ENCODE measurements at places on chromosomes 4 and X.

DNA sequence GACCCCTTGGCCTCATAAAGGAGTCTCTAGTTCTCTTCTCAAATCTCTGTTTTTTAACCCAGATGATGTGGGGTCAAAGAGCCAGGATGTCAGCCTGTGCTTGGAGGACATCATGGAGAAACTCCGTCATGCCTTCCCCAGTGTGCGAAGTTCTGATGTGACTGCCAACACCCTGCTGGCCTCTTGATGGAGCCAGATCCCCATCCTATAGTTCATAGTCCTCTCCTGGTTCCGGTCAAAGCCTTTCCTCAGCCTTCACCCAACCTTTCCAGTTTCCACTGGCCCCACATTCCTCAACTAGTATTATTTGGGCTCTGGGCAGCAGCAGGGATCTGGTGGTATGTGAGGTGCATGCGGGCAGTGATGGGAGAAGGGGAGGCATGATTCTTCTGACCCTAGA, 30.7 kb downstream of the TAF7L start:
- no peak for DNase-seq

DNA sequence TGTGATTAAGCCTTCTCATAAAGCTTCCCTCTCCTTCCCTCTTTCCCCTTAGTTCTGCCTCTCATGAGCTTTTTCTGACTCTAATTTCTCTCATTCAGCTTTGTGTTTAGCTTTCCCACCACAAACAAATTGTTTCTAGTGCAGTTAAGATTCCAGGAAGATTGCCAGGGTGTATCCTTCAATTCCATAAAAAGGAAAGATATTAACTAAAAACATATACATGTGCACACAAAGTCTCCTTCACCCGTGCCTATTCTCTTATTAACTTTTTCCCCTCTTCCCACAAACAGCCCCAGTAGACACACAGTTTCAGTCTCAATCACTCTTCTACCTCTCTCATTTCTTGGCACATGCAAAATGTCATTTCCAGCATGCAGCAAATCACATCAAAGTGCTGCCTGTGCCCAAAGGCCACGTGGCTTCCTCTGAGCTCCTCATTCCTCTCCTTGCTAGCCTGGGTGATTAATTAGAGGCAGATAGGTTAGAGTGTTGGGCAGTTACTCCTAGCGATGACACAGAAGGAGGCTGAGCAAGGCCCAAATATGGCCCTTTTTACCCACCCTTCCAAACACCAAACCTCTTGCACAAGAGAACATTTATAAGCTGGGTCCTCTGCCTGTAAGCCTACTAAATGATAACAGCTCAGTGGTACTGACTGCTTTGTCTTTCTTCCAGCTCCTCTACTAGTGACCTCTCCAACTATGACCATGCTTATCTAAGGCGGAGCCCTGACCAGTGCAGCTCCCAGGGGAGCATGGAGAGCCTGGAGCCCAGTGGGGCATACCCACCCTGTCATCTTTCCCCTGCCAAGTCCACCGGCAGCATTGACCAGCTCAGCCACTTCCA, 159.6 kb downstream of the SOWAHB start:
- peak; percentile 98 for DNase-seq

- DNase-seq = no peak
These were observed 87.2 kb downstream of the SH3RF1 start for GRCh38 chr4:169183581-169183980.

DNA sequence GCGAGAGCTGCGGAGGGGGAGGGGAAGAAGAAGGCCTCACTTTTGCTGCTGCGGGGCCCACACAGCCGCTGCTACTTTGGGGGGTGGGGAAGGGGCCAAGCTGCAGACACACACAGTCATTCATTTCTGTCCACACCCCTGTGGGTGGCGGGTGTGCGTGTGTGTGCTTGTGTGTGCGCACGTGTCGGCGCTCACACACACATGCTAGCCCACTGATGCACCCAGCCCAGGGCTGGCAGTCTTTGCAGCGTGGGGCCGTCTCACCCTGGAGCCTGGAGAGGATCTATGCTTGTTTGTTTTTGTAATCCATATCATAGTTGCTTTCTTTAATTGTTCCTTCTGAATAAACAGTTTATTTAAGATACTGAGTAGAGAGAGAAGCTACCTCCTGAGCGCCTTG, 4.0 kb downstream of the DUSP9 start:
- DNase-seq = no peak

DNA sequence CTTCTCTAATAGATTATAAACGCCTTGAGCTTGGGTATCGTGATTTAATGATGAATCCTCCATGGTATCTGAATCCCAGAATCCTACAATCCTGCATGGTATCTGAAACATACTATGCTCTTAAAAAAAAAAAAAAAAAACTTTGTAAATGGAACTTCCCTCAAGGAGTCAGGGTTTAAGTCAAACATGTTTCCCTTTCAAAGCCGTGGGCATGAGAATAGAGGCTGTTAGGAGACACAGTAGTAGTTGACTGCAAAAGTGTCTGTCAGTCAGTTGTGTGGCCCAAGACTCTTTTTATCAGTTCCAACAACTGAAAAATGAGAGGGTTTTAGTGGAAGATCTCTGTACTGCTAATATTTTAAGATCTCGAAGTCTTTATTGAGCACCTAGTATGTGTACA, 2.4 kb upstream of the HS3ST1 start:
- no peak for DNase-seq

DNA sequence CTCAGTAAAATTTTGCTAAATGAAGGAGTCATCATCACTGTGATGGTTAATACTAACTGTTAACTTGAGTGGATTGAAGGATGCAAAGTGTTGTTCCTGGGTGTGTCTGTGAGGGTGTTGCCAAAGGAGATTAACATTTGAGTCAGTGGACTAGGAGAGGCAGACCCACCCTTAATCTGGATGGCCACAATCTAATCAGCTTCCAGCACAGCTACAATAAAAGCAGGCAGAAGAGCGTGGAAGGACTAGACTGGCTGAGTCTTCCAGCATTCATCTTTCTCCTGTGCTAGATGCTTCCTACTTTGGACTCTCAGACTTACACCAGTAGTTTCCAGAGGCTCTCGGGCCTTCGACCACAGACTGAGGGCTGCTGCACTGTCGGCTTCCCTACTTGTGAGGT, 21.3 kb upstream of the WDR44 start:
- no peak for DNase-seq

- DNase-seq = no peak
These were observed 134.2 kb downstream of the PTTG2 start for GRCh38 chr4:38094419-38094818.

DNA sequence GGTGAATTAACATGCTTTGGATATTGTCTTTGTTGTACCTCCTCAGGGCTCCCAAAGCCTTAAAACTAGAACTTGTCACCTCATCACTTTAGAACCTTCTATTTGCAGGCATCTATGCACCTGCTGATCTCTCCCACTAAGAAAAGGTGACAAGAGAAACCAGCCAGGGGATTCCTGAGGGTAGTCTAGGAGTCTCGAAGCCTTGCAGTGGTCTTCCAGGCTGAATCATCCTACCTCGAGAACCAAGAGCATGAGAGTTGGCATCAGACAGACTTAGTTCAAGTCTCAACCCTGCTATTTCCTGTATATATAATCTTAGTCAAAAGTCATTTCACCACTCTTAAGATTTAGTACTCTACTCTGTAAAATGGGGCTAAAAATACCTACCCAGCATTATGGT, 29.6 kb downstream of the RTL5 start:
- no peak for DNase-seq

GRCh38 chr4:173802662-173803022, 272.6 kb upstream of the HAND2 start:
- DNase-seq = no peak

DNA sequence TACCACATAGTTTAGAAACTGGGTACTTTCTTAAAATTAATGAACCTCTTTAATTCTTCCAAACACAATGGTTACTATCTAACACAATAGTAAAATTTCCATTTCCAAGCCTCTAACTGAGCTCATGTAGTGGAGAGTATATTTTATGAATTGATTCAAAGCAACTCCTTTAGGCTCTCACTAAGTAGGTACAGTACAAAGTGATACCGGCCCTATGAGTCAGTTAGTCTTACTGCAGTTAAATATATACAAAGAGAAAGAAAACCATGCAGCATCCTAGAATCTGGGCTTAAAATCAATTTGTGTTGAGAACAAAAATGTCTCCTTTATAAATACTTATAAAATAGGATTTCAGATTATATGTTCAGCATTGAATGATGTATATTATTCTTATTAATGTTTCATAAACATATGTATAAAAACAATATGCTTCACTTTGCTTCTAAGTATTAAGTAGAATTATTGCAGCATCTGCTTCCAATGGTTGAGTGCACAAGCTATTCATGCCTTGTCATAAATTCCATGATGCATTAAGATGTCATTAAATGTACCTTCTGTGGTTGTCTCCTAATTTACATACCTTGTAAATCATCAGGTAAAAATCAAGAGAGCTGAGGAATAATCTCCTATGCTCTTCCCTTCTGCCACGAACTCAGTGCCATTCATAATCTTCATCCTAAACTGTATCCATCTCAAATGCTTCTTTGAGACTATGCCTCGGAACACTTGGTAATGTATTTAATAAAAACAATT, 1037.8 kb downstream of the STPG2 start:
- no peak for DNase-seq

DNA sequence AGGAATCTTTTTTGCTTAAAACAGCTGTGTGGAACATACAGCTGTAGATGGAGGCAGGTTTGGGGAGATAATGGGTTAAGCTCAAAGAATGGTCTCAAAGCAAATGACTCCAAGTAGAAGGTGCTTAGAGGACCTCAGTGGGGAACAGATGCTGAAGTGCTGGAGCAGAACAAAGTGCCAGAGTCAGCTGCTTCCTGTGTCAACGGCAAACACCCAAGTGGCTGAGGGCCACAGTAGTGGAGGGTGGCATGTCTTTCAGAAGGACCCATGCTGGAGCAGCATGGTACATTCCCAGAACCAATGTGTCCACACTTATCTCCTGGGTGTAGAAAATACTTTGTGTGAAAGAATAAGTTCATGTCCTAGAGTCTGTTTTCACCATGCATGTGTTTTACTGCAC, 197.5 kb downstream of the CCNG2 start:
- no peak for DNase-seq

DNA sequence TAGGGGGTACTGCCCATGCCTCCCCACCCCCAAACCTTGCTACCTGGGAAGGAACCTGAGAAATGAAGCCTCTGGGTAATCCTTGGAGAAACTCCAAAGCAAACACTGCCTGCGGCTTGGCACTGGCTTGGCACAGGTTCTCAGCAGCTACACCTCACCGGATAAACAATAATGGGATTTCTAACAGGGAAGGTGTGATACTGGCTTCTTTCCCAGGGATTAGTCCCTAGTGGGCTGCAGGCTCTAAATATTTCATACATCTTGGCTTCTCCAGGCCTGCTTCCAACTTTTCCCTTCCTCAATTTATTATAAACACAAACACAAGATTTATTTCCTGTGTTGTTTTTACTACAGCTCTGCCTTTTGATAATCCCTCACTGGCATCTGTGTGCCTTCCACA, 12.5 kb downstream of the SEC24D start:
- DNase-seq = no peak

GRCh38 chrX:13175056-13175455, 130.6 kb upstream of the FAM9C start:
- no peak for DNase-seq

DNA sequence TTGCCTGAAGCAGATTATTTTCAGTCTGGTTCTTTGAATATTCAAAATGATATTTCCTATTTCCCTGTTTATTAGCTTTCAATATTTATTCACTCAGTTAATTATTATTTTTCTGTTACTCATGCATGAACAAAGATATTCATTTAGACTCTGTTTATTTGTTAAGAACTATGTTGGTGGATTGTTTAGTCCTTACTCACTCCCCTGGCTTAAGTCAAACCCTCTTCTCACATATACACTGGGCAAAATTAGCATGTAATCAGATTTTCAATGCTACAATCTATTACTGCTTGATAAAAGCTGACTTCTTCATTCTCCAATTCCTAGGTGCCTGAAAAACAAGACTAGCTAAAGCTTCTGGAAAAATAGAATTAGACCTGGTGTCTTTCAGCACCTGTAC, 335.8 kb downstream of the FAT4 start:
- DNase-seq = no peak

DNA sequence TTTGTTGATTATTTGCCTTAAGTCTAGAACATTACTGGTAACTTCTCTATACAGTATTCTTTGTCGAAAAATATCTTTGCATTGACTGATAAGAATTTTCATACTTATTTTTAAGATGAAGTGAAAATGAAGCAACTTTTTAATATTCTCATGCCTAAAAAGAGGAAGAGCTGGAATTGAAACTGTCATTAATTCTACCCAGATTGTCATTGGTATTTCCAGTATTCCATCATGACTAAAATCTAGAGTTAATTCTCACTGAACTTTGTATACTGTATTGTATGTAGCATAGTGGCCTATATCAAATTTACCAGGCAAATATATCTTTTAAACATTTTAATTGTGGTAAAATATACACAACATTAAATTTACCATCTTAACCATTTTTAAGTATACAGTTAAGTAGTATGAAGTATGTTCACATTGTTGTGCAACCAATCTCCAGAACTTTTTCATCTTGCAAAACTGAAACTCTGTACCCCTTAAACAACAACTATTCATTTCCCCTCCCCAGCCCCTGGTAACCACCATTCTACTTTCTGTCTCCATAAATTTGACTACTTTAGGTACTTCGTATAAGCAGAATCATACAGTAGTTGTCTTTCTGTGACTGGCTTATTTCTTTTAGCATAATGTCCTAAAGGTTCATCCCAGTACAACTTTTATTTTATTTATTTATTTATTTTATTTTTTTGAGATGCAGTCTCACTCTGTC, 24.3 kb upstream of the ZNF41 start:
- DNase-seq = no peak
